ENCODE measurements at places on chromosomes 16 and 17. TPM values are rescaled to one million over a fixed set of nuclear protein-coding genes. Genes with fewer than 3 reads are reported as not detected.

ITPRIPL2 gene
- total RNA-seq: 24.5 TPM

PLA2G10 gene
- not detected for total RNA-seq

KIF2B gene
- total RNA-seq: not detected

CTRB1 gene
- total RNA-seq: not detected

ENPP7 gene
- not detected for total RNA-seq

CCL4 gene
- not detected for total RNA-seq

SULT1A2 gene
- not detected for total RNA-seq

CCR7 gene
- not detected for total RNA-seq

All from bronchial smooth muscle cell (primary cell).